ENCODE measurements at places on chromosomes 7 and 10.

- DNase-seq: no peak
These were observed 65.2 kb downstream of the ABRAXAS2 start for GRCh38 chr10:124866812-124867211.

GRCh38 chr7:115924411-115924810, 106.2 kb downstream of the TFEC start:
- no peak for DNase-seq

DNA sequence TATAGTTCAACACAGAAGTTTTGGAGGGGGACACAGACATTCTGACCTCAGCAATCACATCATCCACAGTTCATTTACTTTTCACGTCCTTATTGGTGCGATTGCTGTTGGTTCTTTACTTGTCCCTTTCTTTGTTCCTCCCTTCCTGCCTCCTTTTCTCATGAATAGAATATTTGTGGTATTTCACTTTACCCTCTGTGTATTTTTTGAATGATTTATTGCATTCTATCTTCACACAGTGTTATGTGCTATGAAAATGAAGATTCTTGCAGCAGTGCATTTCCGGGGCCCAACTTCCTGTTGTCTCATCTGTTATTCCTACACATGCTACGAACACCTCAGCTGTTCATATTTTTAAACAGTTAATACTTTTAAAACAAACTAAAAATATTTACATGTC, 179.6 kb downstream of the ZMYND11 start:
- no peak for DNase-seq

DNA sequence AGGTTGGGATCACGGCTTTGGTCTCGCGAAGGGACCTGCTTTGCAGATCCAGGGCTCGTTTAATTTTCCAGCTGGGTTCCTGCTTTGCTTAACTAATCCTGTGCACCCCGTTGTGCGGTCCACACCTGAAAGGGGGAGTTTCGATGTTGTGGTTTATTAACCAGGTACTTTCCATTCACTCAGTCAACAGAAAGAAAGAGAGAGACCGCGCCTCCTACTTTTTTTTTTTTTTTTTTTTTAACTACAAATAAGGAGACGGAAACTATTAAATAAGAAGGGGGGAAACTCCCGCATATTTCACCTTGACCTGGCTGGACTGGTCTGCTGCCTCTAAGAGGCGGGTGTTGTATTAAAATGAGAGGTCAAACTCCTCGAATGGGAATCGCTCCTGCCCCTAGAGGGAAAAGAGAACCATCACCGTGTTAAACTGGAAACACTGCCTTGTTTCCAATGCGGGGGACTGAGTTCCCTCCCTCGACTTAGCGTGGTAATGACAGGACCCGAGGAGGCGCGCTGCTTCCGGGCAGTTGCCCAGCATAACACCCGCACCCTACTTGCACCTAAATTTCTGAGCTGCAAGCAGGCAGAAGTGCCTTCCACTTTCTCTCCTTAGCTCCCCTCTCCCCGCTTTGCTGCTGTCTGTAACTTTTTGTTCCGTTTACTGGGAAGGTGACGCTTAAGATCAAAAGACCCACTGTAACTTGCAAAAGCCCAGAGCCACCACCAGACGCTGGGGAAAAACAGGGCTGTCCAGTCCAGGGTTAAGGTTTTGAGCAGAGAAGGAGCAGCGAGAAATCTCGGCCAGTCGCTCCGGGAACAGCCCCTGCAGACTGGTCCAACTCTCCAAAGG, 1.1 kb upstream of the ITGB8 start:
- no peak for DNase-seq

DNA sequence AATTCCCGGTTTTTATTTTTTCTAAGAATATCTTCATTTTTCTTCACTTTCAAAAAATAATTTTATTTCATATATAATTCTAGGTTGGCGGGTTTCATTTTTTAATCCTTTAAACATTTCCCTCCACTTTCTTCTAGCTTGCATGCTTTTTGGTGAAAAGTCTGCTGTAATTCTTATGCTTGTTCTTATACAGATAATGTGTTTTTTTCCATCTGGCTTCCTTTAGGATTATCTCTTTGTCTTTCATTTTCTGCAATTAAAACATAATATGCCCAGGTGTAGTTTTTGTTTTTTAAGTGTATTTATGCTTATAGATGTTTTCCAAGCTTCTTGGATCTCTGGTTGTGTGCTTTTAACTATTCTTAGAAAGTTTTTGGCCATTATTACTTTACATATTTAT, 341.3 kb upstream of the SEMA3C start:
- DNase-seq: no peak

DNA sequence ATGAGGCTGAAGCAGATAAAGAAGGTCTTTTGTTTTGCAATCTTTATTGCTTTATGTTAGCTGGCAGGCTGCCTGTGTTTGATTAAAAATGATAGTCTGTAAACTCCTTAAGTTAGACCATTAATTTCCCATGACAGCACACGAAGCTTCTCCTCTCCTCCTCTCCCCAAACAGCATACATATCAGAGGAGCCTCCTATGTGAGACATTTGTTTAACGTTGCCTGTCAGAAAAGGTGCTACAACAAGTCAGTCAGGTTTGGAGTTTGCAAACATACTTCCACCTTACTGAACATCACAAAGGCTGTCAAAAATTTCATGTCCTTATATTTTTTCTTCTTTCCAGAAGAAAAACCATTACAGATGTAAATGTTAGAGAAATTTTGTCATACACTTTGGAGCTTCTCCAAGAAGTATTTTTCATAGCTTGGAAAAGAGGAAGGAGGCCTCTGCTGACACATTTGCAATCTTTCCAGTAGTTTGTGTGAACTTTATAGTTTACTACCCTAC, 393.1 kb downstream of the EXOC4 start:
- no peak for DNase-seq
